ENCODE measurements at places on chromosomes 7 and 10.

- DNase-seq = no peak
Observed at GRCh38 chr7:118152149-118152548, 31.8 kb upstream of the LSM8 start.

- DNase-seq = no peak
Observed at GRCh38 chr10:77921395-77921794, 5.2 kb downstream of the DLG5 start.

GRCh38 chr10:85032981-85033380 is 704.6 kb downstream of the CCSER2 start:
- DNase-seq = peak; percentile 18

- no peak for DNase-seq
Observed at GRCh38 chr7:157881048-157881771, 544.4 kb downstream of the DNAJB6 start.

DNA sequence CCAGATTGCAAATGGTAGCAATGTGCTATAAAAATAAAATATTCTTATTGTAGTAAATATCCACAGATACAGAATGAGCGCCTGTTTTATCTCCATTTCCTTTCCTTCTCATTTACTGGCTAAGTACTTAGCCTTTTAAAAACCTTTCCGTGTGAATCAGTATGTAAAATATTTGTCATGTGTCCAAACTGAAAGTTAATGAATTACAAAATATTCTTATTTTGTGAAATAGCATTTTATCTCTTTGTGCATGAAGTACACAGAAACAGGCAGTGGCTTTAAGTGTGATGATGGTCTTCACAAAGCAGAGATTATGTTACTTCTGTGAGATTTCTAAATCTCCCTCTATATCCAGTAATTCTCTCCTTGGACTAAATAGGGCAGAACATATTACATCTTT is 56.7 kb upstream of the KIAA1217 start:
- no peak for DNase-seq

DNA sequence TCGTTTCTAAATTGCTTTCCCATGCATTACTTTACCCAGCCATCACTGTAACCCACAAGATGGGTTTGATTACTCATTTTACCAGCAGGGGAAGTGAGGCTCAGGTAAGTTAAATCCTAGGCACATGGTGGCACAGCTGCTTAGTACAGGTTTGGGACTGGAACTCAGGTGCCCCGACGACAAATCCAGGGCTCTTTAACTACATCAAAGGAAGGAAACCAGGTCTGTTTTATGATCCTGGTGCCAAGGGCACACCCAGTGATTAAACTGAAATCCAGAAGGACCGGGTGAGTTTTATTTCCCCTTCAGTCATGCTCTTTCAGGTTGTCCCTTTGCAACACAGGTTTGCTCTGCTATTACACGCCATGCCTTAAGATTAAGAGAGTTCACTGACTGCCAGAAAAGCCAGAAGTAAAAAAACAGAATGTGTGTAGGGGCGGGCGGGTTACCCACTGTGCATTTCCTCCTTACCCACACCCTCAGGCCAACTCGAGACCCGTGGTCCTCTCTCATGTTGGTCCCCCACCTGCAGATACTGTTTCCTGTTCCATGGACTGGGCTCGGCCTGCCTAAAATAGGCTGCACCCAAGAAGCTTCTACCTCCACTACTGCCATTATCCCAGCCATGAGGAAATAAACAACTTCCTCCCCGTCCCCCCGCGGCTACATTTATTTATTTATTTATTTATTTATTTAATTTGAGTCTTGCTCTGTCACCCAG is 55.1 kb upstream of the KDM7A start:
- peak; percentile 62 for DNase-seq

- no peak for DNase-seq
Observed at GRCh38 chr10:133196936-133197758, 32.9 kb upstream of the UTF1 start.

GRCh38 chr10:95261926-95262325 is 28.9 kb downstream of the PDLIM1 start:
- DNase-seq = no peak

- DNase-seq = no peak
Observed at GRCh38 chr10:130968511-130968910, 343.0 kb downstream of the TCERG1L start.

DNA sequence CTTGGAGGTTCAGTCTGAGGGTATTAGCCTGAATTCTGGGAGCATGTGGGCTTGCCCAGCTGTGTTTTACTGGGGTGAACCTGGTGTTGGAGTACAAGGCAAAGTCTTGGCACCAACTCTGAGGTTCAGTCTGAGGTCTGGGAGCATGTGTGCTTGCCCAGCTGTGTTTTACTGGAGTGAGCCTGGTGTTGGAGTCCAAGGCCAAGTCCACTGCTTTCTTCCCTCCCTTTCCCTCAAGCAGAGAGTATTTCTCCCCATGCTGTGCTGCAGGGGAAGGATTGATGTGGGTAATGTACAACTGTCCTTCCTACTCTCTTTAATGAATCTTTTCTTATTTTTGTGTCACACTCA is 236.1 kb downstream of the NXPH1 start:
- DNase-seq = no peak

DNA sequence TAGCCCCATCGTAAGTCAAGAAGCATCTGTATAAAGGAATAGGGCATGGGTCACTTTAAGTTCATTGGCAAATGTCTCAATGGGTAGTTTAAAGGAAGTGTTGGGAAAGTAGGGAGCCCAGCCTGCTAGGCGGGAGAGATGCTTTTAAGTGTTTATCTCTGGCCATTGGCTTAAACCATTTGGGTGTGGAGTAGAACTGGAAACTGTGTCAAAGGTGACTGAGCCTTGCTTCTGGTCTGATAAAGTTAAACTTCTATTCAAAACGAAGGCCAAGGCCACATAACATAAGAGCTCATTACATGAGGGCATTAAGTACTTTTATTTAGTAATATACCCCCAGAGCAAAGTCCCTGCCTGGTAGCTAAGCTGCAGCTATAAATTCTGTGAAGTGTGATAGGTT is 148.7 kb downstream of the SPAG6 start:
- DNase-seq = no peak

GRCh38 chr7:118039963-118040489 is 143.9 kb upstream of the LSM8 start:
- no peak for DNase-seq

DNA sequence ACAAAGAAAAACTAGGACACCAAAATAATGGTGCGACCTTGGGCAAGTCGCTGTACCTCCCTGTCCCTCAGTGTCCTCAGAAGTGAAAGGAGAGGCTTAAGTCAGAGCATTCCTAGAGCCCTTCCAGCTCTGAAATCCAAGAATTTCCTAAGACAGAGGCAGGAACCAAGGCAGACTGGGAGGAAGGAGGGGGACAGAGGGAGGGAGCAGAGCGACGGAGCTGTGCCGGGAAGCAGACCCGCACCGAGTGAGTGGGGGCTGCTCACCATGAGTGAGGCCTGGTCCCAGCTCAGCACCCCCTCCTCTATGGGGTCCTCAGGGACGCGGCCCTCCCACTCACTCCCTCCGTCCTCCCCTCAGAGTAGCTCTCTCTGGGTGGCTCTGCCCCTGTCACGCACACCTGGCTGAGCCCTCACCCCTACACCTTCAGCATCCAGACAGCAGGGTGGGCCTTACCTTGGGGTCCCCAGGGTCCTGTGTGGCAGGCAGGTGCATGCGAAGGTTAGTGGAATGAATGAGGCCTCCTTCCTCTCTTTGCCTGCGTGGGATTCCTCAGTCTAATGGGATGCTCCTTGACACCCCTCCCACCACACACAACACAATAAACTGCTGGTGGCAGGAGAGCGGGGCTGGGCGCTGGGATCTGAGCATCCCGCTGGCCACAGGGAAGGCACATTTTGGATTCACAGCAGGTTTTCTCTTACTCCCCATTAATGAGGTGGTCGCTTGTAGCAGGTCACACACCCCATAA is 4.6 kb upstream of the SMARCD3 start:
- no peak for DNase-seq

DNA sequence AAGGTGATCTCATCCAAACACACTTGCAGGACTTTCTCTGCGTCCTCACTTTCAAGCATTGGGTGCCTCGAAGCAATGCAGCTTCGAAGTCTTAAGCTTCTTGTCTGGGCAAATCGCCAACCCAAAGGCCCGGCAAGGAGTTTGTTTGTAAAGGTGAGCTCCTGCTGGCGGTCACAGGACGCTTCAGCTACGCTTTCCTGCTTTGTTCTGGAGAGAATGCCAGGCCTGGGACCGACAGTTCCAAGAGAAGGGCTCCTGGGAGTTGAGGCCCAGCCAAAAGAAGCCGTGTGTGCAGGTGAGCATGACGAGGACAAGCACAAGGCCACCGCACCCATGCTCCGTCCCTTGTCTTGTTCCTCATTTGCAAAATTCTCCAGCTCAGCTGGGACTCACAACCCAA is 106.6 kb upstream of the DOCK1 start:
- DNase-seq = no peak

- DNase-seq = no peak
Observed at GRCh38 chr7:81707196-81707595, 62.7 kb downstream of the HGF start.

DNA sequence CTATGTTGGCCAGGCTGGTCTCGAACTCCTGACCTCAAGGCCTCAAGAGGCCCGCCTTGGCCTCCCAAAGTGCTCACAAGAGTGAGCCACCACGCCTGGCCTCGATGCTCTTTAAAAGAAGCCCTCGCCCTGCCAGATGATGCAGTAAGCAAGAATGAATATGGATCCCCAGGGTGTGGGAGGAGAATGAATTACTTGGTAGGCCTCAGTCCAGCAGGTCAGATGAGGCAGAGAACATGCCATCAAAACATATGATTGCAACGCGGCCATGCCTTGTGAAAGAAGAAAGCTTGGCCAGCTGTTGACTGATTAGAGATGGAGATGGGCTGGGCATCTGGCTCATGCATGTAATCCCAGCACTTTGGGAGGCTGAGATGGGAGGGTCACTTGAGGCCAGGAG is 68.7 kb downstream of the CAMK1D start:
- no peak for DNase-seq

DNA sequence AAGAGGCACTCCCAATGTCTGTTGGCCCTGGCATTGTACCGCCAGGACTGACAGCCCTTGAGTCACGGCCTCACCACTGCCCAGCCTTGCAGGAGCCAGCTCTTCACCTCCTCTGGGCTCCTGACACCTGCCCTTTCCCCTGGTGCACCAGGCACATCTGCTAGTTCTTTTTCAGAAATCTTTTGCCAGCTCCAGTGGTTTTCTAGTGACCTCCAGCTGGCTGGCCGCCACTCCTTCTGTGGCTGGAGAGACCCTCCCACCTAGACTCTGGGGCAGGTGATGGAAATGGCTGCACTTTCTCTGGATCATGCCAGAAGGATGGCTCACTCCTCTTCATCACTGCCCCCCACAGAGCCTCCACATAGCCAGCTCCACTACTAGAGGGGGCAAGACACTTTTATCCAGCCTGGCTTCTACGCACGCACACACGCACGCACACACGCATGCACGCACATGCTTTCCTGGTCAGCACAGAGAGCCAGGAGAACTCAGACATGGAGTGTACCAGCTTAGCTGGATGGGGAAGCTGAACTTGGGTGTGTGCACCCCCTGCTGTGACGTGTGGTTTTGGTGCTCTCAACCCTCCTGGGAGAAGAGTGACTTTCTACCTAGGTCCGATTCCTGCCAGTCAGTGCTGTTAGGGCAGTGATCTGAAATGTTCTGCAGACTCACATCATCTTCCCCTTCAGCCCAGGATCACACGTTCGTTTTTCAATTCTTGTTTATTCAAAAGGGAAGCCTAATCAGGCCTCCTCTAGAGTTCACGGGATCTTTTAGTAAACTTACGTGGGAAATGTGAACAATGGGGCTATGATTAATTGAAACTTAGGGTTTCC is 222.0 kb downstream of the PRPF18 start:
- DNase-seq = peak; percentile 8

DNA sequence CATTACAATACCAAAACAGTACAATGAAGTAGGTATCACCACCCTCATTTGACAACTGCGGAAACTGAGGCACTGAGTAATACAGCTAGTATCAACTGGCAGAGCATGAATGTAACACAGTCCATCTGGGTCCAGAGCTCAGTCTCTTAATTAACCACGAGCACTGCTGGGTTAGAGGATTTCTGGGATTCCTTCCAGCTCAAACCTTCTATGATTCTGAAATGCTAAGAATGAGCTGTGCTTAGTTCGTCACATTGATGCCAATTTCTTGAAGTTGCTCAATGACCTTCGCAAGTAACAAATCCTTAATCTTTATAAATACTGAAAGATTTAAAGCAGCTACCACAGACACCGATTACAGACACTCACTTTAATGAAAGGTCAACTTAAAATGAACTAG is 62.5 kb downstream of the SGMS1 start:
- DNase-seq = no peak

- no peak for DNase-seq
Observed at GRCh38 chr7:134343796-134344195, 27.1 kb upstream of the SLC35B4 start.

DNA sequence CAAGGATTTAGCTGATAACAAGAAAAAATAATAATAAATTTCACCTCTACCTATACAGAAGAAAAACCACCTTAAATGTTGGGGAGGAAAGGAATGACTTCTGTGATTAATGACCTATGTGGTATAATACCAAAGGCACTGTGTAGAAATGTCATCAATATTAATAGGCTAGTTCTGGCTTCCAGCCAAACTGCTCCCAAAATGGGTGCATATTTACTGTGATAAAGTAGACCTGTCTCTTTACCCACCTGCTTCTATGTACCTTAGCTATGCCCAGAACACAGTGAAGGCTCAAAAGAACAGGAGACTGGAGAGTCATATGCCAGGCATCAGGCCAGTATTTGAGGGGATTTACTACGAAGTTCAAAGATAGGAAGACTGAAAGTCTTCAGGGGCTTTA is 76.0 kb downstream of the ATE1 start:
- peak; percentile 12 for DNase-seq

DNA sequence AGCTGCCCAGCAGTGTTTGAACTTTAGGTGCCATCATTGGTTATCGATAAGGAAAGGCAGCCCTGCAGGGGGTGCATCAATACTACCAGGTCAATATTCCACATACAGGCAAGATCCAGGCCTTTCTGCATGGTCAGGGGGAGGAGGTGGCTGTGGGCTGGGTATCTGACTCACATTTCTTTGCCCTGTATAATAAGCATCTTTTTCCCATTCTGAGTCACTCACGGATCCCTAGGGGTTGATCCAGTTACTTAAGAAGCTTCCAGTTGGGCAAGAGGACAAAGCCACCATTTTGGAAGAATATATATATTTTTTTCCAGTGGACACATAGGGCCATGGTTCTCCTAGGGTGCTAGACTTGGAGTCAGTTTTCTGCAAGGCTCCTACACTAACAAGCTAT is 114.2 kb upstream of the HABP2 start:
- no peak for DNase-seq

- no peak for DNase-seq
Observed at GRCh38 chr10:118802126-118802793, 47.5 kb upstream of the CACUL1 start.

- peak; percentile 3 for DNase-seq
Observed at GRCh38 chr10:101545898-101546297, 42.2 kb downstream of the POLL start.

- DNase-seq = no peak
Observed at GRCh38 chr10:75261813-75262705, 26.3 kb upstream of the COMTD1 start.

- no peak for DNase-seq
Observed at GRCh38 chr7:142450206-142450605, 192.3 kb upstream of the PRSS58 start.
